ENCODE measurements at places on chromosomes 1 and 21.

DNA sequence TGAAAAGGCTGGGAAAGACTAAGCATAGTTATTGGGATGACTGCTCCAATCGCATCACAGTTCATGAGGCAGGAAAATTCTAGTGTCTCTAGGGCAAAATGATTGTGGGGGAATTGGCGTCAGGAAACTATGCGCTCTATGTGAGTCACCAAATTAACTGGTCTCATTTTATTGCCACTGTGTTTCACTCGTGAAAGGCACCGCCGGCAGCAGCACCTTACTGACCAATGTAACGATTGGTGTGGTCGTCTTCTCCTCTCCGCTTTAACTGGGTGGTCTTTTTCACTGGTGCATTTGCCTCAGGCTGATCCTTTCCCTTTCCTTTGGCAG, 83.5 kb downstream of the SPAG17 start:
- no peak for DNase-seq

DNA sequence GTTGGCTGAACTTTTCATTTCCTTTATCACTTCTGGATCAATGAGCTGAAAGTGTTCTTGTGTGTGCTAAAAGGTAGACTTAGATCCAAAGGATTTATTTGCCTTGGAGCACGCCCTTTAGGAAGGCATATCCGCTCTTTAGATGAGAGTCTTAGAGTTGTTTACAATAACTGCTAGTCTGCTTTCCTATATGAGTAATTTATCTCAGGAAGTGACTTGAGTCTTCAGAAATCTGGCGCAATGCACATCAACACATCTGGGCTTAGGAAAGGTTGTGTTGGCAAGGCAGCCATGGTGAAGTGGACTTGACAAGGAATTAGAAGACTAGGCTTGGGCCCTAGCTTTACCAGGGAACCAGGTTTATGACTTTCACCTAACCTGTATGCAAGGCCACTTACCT, 204.1 kb upstream of the PTGFR start:
- no peak for DNase-seq

GRCh38 chr1:98051065-98051675, 130.3 kb upstream of the DPYD start:
- DNase-seq = no peak

DNA sequence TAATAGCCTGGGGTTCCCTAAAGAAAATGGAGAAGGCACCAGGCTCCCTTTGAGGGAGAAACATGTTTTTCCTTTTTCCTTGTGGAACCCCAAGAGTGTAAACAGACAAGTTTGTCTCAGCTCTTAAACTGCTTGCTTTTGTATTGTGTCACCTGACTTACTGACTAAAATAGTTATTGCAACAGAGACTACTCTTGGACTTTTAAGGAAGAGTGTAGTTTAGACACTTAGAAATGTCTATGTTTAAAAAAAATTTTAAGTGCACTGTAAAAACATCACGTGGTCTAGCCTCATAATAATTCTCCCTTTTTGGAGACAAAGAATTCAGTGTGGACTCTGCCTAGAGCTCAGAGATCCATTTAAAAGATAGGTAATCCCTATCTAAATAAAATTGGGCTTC, 141.1 kb downstream of the TRIM33 start:
- DNase-seq = no peak

DNA sequence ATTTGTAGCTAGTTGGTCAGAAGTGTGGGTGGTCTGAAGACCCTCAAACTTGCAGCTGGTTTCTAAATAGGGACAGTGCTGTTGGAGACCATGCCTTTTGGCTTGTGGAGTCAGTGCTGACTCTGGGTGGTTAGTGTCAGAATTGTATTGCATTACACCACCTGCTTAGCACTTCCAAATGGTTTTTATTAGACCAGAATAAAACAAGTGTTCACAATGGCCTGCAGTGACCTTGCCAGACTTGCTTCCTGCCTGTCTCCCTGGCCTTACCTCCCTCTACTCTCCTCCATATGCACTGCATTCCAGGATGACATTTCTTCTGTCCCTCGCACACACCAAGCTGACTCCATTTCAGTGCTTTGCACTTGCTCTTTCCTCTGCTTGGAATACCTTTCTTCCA, 72.7 kb upstream of the CNIH3 start:
- DNase-seq = no peak

DNA sequence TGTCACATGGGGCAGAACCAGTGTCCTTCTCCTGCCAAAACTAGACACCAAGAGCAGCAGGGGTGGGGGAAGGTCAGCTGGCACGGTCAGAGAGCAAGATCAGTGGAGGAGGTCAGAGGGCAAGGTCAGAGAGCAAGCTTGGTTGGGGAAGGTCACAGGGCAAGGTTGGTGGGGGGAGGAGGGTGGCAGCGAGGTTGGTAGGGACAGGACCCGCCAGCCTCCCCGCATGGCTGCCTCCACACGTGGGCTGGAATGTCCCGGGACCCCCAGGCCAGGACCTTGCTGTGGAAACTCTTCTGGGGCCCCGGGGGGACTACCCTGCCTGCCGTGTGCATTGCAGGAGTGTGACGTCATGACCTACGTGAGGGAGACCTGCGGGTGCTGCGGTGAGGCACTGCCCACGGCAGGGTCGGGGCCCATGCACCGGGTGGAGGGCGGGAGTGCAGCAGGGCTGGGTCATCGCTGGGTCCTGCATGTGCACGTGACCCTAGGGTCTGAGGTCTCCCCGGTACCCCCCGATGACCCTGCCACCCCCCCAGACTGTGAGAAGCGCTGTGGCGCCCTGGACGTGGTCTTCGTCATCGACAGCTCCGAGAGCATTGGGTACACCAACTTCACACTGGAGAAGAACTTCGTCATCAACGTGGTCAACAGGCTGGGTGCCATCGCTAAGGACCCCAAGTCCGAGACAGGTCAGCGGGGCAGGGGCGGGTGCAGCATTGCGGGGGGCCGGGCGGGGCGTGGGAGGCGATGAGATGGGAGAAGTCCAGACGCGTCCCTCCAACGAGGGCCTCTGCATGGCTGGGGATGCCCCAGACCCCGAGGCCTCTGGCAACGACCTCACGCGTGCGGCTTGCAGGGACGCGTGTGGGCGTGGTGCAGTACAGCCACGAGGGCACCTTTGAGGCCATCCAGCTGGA, 27.3 kb downstream of the COL6A2 start:
- no peak for DNase-seq

- DNase-seq = no peak
Measured at GRCh38 chr1:202958544-202959275, 598 bp upstream of the ADIPOR1 start.

DNA sequence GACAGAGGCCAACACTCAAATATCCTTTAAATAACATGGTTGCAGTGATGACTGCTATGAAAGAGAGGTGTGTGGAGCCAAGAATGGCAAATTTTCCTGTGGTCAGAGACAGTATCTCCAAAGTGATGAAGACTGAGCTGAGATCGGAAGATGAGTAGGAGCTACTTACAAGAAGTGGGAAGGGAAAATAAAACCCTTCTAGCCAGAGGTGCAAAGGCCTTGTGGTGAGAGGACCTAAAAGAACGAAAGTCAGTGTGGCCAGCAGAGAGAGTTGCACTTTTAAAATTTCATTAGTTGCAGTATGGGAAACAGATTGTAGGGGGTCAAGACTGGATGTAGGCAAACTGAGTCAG, 17.8 kb downstream of the SLAMF7 start:
- DNase-seq = no peak

DNA sequence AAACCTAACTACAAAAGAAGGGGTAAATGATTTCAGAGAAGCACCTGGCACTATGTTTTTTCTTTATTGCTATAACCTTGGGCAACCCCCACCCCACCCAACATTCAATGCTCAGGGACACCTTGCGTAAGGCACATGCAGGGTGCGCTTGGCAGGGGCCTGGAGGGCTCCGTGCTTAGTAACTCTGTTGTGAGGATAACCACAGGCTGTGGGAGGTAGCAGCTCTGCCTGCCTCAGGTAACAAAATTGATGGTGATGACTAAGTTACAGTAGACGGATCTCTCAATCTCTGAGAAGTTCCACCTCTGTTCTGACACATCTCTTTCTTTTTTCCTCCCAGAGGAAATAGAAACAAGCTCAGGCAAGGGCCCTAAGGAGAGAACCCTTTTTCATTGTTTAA, 8.7 kb upstream of the CCN1 start:
- no peak for DNase-seq

DNA sequence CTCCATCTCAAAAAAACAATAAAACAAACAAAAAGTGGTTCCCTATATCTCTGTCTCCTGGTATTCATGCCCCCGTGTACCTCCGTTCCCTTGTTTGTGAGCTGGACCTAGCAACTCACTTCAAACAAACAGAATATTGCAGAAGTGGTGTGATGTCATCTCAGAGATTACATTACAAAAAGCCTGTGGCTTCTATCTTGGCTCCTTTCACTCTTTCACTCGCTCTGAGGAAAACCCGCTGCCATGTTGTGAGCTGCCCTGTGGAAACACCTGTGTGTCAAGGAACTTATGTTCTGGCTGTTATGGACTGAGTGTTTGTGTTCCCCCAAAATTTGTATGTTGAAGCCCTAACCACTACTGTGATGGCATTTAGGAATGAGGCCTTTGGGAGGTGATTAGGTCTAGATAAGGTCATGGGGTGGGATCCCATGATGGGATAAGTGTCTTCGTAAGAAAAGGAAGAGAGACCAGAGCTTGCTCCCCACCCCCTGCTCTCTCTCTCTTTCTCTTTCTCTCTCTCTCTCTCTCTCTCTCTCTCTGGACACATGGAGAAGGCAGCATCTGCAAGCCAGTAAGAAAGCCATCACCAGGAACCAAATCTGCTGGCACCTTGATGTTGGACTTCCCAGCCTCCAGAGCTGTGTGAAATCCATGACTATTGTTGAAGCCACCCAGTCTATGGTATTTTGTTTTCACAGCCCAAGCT, 7.4 kb upstream of the HYI start:
- no peak for DNase-seq

DNA sequence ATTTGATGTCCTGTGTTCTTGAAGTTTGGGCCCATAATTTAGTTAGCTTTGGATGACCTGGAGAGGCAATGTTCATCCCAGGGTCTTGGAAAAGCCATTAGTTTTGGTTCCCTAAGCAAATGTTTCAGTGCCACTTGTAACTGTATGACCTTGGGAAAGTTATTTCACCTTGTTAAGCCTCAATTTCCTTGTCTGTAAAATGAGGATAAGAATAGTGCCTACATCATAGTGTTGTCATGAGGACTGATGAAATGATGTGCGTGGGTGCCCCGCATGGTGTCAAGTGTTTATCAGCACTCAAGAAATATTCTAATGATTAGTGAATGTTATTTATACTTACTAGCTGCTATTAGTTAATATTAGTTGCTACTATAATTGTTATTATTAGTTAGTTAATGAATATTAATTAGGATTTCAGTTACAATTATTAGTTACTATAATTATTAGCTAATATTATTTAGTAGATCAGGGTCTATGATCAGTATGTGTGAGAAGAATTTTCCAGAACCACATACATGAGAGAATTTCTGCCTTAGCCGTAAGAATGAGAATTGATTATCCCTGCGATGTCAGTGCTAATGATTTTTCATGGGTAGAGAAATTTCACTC, 1.9 kb downstream of the SH3BGR start:
- no peak for DNase-seq

DNA sequence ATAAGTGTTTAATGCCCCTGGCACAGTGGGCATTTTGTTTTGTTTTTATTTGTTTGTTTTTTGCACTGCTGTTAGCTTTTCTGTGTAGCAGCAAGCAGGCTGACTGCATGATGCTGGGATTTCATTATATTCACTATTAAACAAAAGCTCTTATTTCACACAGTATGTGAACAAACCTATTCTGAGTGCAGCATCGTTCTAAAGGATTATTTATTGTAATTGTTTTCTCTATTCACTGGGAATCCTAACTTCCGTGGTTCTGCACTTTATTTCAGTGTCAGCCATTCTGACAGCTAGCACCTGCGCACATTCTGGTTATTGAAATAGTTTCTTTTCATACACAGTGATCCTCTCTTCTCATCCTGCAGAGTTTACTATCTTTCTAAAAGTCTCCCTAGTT, 595.0 kb downstream of the NEGR1 start:
- no peak for DNase-seq

DNA sequence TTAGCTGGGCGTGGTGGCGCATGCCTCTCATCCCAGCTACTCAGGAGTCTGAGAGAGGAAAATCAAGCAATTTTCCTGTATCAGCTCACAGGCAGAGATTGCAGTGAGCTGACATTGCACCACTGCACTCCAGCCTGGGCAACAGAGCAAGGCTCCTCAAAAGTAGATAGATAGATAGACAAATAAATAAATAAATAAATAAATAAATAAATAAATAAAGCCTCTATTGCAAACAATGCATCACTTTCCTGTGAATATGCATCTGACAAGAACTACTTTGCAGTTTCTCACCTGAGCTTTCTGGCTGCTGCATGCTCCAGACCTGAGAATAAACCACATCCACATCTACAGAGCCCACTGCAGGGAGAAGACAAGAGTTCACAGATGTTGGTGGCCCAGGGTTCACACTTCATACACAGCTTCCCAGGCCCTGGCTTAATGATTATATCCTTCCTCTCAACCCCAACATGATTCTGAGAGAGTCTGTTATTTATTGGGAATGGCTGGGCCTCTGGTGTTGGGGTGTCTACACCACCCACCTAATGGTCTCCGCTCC, 28.6 kb downstream of the FCRL2 start:
- no peak for DNase-seq

DNA sequence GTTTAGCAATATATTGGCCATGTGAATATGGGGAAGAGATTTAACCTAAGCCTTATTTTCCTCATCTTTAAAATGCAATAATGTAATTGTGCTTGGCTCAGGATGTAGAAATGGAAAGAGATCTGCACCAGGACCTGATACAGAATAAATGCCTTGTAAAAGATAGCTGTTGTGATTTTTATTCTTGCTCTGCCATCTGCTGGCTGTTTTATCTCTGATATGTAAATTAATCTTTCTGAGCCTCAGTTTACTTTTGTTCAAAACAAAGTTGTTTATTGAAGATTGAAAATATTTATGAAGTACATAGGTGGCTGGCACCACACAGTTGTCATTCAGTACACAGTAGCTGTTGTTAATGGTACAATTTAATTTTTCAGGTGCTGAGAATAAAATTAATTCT, 21.9 kb downstream of the ZYG11B start:
- no peak for DNase-seq

- no peak for DNase-seq
Measured at GRCh38 chr1:226884116-226884625, 13.8 kb downstream of the PSEN2 start.

DNA sequence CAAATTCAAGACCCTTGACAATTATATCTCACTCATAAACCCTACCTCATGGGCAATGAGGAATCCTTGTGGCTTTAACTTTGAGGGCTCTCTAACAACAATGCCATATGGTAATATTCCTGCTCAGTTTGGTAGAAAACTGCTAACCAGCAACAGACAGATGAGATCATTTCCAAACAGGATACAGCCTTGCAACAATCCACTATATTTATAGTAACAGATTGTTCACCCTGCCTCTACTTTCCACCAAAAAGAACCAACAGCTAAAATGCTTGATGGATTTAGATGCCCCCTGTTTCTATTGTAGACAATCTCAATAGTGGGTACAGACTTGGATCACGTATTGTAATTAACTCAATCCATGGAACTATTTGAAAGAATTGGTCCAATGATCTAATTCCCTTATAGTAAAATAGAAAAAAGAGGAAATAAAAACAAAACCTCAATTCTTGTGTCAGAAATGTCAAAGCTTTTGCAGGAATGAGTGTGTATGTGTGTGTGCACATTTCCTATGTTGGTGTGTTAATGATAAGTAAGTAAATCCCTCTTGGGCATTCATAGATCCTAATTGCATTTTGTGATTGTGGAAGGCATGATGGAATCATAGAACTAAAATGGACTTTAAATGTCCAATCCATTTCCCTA, 100.0 kb upstream of the EDEM3 start:
- no peak for DNase-seq

- DNase-seq = no peak
Measured at GRCh38 chr1:12095452-12096263, 32.6 kb downstream of the TNFRSF8 start.
